ENCODE measurements at places on chromosomes 5 and 9.

GRCh38 chr5:143923634-143924266 lies 111.8 kb downstream of the HMHB1 start:
- no peak for DNase-seq

DNA sequence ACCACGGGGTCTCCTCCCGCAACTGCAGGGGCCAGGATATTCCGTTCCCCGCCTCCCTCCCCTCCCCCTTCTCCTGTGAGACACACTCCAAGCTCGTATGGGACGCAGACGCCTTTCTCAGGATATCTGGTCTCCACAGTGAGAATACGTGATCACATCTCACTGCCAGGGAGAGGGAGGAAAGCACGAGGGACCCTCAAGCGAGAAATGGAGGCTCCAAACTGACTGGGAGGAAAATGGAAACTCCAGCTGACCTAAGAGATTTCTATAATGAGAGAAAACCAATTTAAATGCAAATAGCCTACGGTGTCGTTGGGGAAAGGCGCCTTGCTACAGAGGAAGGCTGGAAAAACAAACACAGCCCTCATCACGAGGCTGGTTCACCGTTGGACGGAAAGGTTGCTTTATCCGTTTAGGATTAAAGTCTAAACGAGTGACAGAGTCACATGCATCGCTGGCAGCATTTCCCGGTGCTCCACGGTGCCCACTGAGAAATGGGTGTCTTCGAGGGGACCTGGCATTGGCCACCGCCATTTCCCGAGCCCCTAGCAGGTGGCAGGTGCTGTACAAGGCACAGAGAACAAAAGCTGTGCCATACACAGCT lies 116.9 kb upstream of the CPEB4 start:
- DNase-seq, result peak; percentile 42

DNA sequence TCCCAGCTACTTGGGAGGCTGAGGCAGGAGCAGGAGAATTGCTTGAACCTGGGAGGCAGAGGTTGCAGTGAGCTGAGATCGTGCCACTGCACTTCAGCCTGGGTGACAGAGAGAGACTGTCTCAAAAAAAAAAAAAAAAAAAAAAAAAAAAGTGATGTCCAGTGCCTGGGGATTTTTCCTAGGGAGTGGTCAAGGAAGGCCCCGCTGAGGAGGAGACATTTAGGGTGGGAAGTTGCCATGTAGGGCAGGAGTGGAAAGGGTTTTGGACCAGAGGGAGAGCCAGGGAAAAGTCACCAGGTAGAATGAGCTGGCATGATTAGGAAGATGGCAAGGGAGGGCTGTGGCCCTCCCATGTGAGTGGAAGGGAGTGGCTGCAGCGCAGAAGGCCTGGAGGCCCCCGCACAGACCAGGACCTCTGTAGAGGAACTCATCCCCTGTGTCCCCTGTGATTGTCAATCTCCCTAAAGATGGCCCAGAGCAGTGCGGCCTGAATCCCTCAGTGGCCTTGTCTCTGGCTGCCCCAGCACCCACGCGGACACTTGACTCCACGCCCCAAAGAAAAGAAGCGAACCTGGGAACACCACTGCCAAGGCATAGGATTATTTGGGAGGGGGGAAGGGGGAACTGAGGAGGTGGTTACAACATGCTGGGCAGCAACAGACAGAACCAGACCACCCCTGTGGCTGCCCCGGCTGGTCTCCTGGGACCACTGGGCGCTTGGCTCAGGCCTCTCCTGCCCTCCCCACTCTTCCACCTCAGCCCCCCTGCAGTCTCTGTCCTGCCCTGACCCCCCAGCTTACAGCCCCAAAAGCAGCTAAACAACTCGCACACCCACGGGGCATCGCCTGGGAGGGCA lies 2.6 kb upstream of the SQSTM1 start:
- no peak for DNase-seq

DNA sequence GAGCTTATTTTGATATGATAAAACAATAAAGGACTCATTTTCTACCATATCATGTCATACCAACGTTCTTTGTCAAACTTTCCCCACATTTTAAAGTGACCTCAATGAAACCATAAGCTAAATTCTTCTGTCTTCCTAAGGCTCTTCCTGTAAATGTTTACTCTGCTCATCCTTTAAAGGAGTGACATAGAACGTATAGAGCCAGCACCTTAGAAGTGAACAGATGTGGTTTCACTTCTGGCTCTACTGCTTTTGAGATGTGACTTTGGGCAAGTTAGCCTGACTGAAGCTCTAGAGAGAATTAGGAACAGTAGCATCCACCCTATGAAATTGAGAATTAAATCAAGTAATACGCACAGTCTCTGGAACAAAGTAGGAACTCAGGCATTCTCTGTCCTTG lies 24.1 kb downstream of the SAR1B start:
- no peak for DNase-seq

DNA sequence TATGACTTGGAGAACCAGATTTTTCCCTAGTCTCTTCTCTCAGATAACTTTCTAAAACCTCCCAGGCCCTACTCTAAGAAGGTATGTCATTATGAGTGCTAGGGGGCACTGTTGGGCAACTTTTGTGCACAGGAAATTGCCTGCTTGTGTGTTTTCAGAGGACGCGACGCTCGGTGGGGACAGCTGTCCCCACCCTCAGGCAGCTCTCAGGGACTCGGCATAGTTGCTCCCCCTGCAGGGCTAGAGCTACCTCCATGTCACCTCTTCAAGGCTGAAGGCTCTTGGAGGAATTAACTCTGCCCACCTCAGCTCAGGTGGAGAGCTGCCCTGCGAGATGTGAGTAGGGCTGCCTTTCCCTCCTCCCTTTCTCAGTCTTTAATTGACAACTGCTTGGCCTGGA lies 10.2 kb upstream of the TIFAB start:
- DNase-seq, result peak; percentile 39

- no peak for DNase-seq
Measured at GRCh38 chr9:32069169-32069813, 315.2 kb upstream of the ACO1 start.

- no peak for DNase-seq
Measured at GRCh38 chr9:105932276-105932675, 237.9 kb downstream of the TMEM38B start.

GRCh38 chr5:96432216-96433065 lies 607 bp downstream of the PCSK1 start:
- no peak for DNase-seq

DNA sequence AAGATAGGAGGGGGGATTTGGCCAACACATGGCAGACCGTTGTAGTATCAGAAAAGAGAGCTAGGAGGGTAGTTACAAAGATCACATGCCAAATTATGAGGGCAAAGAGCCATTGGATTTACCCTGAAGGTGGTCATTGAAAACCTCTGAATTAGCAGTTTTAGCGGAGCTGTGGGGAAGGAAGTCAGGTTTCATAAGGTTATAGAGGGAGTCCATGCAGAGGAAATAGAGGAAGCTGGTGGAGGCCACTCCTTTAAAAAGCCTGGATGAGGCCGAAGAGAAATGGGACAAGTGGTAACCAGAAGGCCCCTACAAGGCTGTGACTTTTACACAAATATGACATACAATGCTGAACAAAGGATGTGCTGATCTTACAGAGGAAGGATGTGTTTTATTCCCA lies 13.2 kb downstream of the DOCK8 start:
- DNase-seq, result no peak

DNA sequence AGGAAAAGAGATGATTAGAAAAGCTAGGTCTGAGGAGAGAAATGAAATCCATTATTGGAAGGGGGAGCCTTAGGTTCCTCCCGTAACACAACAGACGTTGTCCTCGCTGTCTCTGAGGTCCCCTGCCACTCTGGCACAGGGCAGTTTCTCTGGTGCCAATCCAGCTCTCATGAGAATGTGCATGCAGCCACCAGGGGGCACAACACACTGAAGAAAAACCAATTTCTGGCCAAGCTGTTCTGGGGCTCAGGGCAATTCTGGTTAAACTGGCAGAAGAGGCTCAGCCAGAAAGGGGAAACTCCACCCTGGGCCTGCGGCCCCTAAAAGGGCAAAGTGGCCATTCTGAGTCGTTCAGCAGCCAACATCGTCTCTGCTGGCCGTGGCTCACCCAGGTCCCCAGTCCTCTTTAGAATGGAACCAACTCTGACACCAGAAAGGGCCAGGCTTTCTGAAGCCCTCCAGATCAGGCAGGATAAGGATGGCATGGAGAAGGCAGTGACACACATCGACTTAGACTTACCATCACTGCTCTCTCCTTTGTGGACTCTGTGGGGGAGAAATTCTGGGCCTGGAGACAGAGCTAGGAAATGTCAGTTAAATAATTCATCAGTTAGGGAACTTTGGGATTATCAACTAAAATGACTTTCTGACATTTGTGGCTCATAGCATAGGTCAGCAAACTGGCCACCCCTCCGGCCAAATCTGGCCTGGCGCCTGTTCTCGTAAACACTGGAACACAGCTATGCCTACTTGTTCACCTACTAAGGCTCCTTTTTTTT lies 58.5 kb upstream of the GOLPH3 start:
- DNase-seq, result peak; percentile 55

GRCh38 chr9:97293207-97293721 lies 14.2 kb upstream of the CCDC180 start:
- DNase-seq, result peak; percentile 18

DNA sequence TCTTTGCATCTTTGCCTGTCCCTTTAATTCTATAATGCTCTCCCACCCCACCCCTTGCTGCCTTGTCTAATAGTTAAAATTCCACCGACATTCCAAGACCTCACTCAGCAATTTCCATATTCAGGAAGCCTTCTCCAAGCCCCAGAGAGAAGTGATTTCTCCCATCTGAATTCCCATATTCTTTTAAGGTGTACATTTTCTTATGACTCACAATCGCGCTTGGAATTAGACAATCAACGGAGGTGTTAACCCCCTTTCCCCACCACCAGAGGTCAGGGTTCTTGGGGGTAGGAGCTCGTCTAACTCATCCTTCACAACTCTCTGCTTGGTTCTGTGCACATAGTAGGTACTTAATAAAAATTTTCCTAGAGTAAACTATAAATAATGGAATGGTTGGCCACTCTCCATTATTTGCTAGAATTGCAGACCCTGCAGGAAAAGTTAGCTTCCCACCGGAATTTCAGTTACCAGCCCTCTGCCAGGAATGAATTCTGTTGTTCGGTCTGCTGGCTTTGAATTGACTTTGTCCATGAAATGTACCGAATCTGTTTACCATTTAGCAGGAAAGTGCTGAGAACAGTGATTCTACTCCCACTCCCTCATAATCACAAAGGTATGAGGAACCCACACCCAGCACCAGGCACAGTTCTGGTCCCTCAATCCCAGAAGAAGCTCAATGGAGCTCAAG lies 5.0 kb downstream of the KCNIP1 start:
- DNase-seq, result no peak

- DNase-seq, result no peak
Measured at GRCh38 chr9:90774682-90775081, 26.9 kb upstream of the SYK start.

DNA sequence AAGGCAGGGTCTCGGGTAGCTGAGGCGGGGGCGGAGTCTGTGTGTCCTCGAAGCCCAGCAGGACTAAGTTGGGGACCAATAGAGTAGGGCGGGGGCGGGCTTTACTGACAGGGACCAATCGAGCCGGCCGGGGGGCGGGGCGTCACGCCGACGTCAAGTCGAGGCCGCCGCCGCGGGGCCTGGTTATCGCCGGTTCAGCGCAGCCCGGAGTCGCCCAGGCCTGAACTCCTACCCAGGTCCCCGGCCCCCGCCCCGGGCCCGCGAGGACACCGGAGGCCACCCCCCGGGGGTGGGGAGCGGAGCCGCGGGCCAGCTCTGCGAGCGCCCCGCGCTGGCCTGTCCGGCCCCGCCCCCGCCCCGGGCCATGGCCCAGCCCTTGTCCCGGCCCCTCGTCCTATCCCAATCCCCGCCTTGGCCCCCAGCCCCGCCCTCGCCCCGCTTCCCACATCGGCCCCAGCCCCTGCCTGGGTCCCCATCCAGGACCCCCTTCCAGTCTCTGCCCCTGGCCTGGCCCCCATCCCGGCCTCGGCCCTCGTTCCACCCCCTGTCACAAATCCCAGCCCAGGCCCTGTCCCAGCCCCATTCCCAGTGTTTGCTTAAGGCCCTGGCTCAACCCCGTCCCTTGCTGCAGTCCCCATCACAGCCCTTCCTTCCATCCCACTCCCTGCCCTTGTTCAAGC lies at the start of gene TMEM8B:
Gene TMEM8B, plus strand, starts transcription at position 145 of the 680 bp plus-strand sequence. Its CDS starts 220 bp downstream, at position 365.
- DNase-seq, result peak; percentile 83

- DNase-seq, result no peak
Measured at GRCh38 chr5:163089230-163089629, 348.2 kb upstream of the CCNG1 start.

- DNase-seq, result no peak
Measured at GRCh38 chr9:101738566-101739183, at the start of gene GRIN3A. Gene GRIN3A (minus strand): TSS chr9:101738647. CDS start chr9:101737979, 668 bp downstream.

DNA sequence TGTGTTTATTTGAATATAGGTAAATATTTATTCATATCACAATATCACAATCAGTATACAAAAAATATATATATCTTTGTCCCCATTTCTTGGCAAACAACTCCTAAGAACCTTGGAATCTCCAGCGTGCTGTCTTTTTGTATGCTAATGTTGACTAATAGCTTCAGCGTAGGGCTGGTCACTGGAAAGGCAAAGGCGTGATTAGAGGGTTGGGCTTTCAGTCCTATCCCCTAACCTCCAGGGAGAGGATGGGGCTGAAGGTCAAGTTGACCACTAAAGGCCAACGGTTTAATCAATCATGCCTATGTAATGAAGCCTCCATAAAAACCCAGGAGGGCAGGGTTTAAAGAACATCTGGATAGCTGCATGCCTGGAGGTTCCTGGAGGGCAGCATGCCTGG lies 79.6 kb upstream of the BNC2 start:
- DNase-seq, result no peak

GRCh38 chr9:72995131-72996024 lies 42.5 kb upstream of the ALDH1A1 start:
- no peak for DNase-seq

GRCh38 chr5:149956685-149957084 lies 3.9 kb upstream of the SLC26A2 start:
- no peak for DNase-seq

GRCh38 chr5:162187371-162187770 lies 119.8 kb downstream of the GABRG2 start:
- DNase-seq, result no peak

- no peak for DNase-seq
Measured at GRCh38 chr5:107373549-107374263, 297.0 kb downstream of the EFNA5 start.

GRCh38 chr5:132753135-132753987 lies 6.1 kb downstream of the CCNI2 start:
- no peak for DNase-seq

DNA sequence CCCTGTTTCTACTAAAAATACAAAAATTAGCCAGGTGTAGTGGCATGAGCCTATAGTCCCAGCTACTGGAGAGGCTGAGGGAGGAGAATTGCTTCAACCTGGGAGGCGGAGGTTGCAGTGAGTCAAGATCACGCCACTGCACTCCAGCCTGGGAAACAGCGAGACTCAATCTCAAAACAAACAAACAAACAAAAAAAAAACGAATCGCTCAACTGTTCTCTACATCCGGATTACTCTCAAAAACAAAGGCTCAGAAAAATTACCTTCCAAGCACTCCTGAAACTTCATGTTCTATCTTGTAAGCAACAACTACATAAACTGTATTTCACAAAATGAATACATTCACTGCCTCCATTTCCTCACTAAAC lies 14.0 kb downstream of the UBAP2 start:
- no peak for DNase-seq

GRCh38 chr5:39093352-39093751 lies 19.2 kb upstream of the RICTOR start:
- no peak for DNase-seq
